ENCODE measurements at places on chromosomes 5 and 9.

DNA sequence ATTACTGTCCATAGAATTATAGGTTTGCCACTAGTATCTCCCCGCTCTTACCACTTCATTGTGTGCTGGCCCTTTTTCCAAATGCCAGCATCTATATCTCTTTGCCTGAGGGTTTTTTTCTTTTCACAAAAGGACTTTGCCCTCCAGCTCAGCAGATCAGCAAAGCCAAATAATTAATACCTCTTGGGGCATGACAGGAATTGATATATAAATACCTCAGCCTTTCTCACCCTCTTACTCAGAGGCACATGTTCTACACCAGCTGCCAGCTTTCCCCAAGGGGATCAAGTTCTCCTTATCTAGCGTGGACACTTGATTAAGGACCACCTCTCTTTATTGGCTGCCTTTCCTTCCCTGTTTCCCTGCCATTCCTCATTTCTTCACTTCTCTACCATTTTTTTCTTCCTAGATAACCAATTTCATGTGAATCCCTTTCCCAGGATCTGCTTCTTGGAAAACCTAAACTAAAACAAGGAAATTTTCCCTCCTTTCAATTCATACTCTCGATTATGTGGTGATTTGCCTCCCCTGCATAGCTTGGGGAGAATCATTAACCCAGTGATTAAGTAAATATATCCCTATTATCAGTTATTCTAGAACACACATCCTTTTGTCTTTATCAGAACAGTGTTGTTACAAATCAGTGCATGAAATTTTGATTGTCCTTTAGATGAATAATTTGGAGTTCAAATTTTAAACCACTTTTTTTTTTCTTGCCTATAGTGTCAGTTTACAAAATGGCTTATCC lies 6.9 kb upstream of the NUDT12 start:
- DNase-seq: no peak

DNA sequence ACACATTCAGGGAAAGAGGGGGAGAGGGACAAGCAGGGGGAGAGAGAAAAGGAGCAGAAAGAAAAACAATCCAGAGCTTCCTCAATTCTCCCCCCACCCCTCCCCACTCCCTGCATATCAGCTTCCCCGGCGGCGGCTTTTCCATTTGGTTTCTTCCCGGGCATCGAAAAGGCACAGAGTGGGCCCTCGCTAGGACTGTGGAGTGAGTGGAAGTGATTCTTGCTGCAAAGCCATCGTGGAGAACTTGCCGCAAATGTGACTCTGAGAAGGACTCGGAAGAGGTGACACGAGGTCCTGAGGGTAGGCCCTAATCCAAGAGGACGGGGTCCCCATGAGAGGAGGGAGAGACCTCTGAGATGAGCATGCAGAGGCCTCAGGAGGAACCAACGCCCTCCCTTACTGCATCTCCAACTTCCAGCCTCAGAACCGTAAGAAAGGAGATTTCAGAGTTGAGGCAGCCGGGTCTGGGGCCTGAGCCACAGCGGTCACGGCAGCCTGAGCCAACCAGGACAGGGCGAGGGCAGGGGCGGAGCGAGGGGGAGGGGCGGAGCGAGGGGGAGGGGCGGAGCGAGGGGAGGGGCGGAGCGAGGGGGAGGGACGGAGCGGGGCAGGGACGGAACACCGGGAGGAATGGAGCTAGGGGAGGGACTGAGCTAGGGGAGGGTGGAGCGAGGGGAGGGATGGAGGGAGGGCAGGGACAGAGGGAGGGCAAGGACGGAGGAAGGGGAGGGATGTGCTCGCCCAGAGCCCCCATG lies 21.2 kb upstream of the SARDH start:
- no peak for DNase-seq

- DNase-seq: no peak
These were observed 76.2 kb downstream of the ARHGAP26 start for GRCh38 chr5:142846406-142846805.

DNA sequence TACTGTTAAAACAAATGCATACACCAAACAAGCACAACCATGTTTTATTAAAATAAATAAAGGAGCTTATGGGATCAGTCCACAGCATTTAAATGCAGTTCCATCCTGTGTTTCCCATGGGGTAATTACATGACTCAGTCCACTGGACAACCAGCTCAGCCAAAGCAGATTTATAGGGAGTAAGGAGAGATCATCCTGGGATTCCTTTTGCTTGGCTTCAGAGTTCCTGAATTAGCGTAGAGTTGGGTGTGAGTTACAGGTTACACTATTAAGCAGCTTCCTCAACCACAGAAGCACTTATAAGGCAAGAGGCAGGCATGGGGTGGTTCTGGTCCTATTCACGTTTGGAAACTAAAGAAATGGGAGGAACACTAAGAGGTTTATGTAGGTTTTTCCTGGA lies 381.1 kb upstream of the ACTBL2 start:
- DNase-seq: no peak

DNA sequence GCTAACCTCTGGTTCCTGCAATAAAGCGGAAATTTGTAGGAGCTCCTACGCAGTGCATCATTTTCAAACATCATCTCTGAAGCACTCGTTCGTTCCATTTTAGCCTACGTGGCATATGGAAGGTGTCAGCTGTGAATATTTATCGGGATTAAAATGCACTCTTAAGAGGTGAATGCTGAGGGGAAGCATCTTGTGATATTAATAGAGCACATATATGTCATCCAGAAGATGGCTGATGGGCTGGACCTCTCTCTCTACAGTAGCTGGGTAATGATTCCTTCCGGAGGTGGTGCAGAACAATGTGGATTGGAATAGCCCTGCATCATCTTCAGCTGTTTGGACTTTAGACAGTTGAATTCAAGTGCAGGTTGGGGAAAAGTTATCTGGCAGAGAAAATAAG lies 478.7 kb downstream of the DMAC1 start:
- DNase-seq: no peak

DNA sequence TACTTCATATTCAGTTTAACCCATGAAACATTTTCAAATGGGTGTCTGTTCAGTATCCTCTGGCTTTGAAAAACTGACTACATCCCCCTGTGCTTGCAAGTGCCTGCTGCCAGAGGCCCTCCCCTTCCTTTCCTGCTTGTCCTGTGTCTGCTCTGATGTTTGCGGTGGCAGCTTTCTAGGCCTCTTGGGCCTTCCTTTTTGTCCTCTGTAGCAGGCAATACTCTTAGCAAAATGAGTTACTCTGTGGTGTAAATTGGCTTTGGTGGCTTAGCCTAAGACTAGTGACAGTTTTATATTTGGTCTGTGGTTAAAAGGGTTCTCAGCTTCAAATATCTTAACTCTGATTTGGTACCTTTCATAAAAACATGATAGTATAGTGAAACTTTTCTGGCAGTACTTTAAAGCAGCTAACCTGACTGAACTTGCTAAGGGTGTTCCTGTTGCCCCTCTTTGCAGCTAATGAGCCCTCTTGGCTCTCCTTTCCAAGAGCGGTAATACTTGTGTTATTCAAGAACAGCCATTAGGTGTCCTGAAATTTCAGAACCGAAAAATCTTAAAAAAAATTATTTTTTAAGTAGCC lies 76.6 kb downstream of the GOLM1 start:
- no peak for DNase-seq

GRCh38 chr5:139600336-139600949 lies 39.3 kb downstream of the UBE2D2 start:
- no peak for DNase-seq

GRCh38 chr9:73183917-73184861 lies 32.5 kb downstream of the ANXA1 start:
- DNase-seq: no peak

GRCh38 chr5:146877783-146878475 lies 628 bp downstream of the PPP2R2B start:
- peak; percentile 6 for DNase-seq

- no peak for DNase-seq
These were observed 162.7 kb downstream of the PAPPA start for GRCh38 chr9:116316246-116316645.

DNA sequence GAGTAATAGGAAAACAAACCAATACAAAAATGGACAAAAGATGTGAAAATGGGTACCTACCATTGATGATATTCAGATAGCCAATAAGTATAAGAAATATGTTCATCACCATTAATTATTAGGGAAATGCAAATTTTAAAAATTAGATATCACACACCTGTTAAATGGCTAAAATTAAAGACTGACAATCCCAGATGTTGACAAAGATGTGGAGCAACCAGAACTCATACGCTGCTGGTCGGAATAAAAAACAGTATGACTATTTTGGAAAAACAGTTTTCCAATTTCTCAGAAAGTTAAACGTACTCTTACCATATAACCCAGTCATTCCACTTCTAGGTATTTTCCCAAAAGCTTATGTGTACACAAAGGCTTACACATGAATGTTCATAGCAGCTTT lies 27.1 kb downstream of the TMEM267 start:
- no peak for DNase-seq

GRCh38 chr5:25064306-25064705 lies 419.5 kb upstream of the CDH10 start:
- no peak for DNase-seq

DNA sequence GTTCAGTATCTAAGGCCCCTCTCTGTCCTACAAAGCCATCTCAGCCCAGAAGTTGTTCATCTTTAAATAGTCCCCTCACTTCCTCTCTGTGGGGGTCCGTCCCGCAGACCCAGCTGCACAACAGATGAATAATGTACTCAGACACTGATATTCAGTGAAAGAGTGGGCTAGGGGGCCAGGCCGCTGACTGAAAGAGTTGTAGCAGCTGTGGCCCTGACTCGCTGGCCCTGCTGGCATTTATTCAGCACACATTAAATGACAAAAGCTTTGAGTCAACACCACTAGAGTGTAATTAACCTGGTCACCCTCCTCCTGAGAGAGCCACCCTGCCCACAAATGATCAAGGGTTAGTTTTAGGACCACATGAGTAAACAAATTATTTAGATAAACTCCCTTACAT lies 76.3 kb downstream of the MED10 start:
- DNase-seq: no peak

DNA sequence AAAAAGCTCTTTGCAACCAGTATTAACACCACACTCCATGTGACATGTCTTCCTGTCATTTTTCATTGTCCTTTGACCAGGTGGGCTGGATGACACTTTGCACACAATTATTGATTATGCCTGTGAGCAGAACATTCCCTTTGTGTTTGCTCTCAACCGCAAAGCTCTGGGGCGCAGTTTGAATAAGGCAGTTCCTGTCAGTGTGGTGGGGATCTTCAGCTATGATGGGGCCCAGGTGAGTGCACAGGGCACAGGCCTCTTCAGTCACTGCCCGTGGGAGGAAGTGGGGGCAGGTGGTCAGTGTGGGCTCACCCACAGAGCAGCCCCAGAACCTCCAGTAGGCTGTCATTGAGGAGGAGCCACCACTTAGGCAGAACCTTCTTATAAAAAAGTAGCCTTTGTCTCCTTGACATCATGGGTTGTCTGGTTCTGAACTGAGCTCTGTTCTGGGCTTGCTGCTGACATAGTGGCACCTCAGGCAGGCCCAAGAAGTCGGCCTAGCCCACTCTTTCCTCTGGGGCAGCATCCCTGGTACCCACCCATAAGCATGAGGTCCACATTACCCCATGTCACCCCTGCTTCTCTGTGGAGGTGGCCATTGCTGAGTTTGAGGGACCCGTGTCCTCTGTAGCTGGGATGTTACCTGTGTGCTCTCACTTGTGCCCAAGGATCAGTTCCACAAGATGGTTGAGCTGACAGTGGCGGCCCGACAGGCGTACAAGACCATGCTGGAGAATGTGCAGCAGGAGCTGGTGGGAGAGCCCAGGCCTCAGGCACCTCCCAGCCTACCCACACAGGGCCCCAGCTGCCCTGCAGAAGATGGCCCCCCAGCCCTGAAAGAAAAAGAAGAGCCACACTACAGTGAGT lies 39.3 kb downstream of the SECISBP2 start:
- peak; percentile 2 for DNase-seq

- no peak for DNase-seq
These were observed 234.8 kb downstream of the PIK3R1 start for GRCh38 chr5:68450245-68450852.

DNA sequence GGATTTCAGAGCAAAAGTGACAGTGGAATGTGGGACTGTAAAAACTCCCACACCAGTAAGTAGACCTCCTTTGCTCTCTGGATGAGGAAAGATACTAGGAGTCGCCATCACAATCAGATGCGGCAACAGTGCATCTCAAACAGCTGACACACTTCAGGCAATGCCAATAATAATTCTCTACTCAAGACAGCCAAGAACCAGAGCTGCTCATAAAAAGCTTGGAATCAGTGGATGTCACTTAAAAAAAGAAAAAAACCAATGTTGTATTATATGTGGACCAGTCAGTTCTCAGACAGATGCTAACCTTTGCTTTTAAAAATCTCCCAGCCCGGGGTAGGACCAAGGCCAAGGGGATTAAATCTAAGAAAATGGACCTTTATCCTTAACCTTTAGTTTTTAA lies 185.0 kb downstream of the GNA14 start:
- no peak for DNase-seq

DNA sequence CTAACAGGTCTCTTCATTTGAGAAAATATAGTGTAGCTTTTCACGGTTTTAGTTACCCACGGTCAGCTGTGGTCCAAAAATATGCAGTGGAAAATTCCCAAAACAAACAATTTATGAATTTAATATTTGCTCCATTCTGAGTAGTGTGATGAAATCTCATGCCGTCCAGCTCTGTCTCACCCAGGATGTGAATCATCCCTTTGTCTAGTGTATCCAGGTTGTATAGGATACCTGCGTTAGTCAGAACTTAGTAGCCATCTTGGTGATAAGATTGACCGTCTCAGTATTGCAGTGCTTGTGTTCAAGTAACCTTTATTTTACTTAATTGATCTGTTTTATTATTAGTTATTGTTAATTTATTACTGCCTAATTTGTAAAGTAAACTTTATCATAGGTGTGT lies 41.1 kb downstream of the NDUFS4 start:
- DNase-seq: no peak

- no peak for DNase-seq
These were observed 14.9 kb upstream of the STC2 start for GRCh38 chr5:173342813-173343755.

GRCh38 chr9:22913026-22913425 lies 466.4 kb downstream of the DMRTA1 start:
- no peak for DNase-seq

GRCh38 chr9:88310310-88310980 lies 77.8 kb upstream of the SPIN1 start:
- no peak for DNase-seq

GRCh38 chr5:121189342-121190305 lies 662.1 kb upstream of the FTMT start:
- DNase-seq: no peak

- DNase-seq: no peak
These were observed 39.1 kb upstream of the KLF4 start for GRCh38 chr9:107528686-107529085.

DNA sequence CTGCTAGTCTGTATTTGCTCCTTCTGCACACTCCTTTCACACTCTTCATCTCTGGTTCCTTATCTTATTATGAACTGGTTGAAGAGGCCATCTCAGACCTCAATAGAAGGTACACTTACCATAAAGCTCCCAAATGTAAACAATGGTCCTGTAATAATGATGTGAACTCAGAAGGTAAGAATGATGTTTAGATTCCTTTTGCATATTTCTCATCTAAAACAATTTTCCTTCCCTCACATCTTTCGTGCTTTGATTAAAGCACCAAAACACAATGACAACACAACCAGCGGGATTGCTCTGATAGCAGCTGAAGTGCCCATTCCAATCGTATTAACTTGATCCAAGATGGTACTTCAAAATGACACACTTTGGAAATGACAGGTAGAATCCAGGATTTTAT lies 34.3 kb downstream of the NFIB start:
- no peak for DNase-seq

- no peak for DNase-seq
These were observed 2.4 kb downstream of the SLC36A1 start for GRCh38 chr5:151449839-151450238.
